ENCODE measurements at places on chromosomes 11 and 22.
A peak's percentile ranks its signal among the peaks of the same experiment; 100 is the strongest.

DNA sequence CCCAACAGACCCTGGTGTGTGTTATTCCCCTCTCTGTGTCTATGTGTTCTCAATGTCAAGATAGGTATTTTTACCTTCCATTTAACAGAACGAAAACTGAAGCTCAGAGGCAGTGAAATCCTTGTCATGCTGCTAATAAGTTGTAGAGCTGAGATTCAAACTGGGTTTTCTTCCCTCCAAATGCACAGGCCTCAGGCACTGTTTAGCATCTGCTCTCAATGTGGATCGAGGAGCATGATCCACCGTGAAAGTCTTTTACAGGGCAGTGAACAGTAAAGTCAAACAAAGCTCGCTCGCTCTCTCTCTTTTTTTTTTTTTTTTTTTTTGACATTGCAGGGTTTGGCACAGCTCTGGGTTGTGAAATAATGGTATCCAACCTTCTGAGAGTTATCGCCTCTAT lies 401.0 kb upstream of the SYN3 start:
- no peak for DNase-seq

DNA sequence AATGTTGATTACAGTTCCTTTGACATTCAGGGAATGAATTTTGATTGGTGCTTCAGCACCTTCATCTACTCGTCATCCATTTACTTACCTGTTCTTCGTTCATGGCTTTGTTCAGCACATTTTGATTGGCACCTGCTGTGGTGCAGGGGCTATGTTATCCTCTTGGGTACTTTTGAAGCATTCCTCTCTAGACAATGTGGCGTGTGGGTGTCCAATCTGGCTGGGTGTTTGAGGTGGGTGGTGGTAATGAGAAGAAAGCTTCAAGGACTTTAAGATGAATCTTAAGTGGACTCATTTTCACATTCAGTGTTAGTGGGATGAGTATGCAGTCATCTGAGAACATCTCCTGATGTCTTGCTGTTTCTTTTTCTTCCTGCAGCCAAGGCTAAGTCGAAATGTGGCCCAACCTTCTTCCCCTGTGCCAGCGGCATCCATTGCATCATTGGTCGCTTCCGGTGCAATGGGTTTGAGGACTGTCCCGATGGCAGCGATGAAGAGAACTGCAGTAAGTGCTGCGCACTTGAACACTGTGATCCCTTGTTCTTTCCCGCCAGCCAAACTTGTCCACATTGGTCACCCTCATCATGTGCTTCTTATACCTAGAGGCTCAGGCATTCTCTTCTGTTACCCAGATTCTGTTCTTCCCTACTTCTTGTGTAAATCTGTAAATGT lies 137.5 kb downstream of the LDLRAD3 start:
- no peak for DNase-seq

- no peak for DNase-seq
Observed at GRCh38 chr11:118699506-118700220, 20.2 kb upstream of the TREH start.

- DNase-seq: no peak
Observed at GRCh38 chr22:19525116-19525660, 978 bp upstream of the CLDN5 start.

- no peak for DNase-seq
Observed at GRCh38 chr11:10844356-10844755, 13.5 kb downstream of the ZBED5 start.

DNA sequence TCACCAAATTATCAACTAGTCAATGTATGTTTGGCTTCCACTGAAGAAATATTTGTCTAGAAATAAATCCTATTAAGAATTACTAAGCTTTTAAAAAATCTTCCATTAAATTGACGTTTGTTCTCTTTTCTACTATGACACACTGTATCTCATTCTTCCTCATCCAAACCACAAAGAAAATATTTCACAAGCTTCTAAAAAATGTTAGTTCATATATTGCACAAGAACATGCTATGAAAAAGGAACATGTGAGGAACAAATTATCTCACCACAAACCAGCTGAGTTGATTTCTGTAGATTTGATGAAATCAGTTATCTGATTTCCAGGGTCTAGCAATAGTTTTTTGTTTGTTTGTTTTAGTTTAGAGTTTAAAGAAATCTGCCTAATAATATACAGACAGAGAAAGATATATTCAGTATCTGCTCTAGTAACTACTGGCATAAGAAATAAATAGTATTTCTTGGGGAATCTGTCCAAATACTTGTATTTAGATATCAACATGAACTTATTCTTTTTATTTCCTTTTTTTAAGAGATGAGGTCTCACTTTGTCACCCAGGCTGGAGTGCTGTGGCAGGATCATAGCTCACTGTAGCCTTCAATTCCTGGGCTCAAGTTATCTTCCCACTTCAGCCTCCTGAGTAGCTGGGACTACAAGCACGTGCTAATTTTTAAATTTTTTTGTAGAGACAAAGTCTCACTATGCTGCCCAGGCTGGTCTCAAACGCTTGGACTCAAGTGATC lies 161.7 kb downstream of the ATG16L2 start:
- no peak for DNase-seq

- DNase-seq: no peak
Observed at GRCh38 chr11:3992964-3993363, 101.6 kb upstream of the RRM1 start.

GRCh38 chr11:355581-356458 lies 13.5 kb upstream of the B4GALNT4 start:
- peak; percentile 63 for DNase-seq

- DNase-seq: no peak
Observed at GRCh38 chr22:44709881-44710392, 7.9 kb downstream of the PRR5 start.

GRCh38 chr11:102118937-102119336 lies 8.7 kb downstream of the YAP1 start:
- no peak for DNase-seq

DNA sequence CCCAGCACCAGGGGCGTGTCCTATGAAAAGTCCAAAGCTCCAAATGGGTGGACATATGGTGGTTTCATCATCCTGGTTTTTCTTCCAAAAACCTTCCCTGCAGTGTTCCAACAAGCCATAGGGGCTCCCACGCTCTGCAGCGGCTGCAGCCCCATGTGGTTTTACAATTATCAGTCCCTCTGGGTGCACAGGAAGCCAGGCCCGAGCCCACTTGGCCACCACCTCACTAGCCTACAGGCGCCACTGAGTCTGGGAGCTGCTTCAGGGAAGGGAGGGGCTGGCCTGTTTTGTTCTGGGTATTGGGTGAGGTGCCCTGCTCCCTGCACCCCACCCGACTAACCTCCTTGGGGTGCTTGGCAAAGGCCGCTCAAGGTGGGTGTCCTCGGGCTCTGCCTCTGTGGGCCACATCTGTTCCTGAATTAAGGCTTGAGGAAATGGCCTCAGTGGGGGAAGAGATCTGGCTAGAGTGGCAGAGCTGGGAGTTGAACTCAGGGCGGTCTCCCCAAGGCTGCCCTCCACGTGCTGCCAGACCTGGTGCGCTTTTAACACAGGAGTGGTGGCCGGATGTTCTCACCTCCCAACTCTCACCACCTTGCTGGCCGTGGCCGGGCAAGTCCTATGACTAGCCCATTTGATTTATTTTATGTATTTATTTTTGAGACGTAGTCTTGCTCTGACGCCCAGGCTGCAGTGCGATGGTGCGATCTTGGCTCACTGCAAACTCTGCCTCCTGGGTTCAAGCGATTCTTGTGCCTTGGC lies 5.3 kb upstream of the CDC42BPG start:
- DNase-seq: no peak

DNA sequence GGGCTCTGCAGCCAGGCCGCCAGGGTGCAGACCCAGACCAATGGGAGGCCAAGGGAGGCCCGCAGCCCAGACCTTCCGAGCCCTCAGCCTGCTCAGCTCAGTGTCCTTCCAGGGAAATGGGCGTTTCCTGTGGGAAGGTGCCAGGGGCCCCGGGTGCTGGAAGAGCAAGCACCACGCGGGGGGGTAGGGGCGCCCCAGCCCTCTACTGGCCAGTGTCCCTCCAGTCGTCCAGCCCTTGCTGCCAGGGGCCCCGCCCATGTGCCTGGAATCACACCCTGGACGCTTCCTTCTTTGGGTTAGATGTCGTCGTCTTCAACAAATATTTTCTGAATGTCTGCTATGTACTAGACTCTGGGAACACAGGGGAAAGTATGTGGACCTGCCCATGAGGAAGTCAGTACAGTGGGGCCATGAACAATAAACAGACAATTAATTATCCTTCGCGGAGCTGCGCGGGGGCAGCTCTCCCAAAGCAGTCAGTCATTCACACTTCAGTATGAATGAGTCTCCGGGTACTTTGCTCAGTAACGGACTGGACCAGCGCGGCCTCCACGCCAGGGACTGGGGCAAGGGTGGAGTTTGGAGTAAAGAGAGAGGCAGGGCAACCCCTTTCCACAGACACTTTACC lies 60.2 kb downstream of the CDKN1C start:
- DNase-seq: no peak

DNA sequence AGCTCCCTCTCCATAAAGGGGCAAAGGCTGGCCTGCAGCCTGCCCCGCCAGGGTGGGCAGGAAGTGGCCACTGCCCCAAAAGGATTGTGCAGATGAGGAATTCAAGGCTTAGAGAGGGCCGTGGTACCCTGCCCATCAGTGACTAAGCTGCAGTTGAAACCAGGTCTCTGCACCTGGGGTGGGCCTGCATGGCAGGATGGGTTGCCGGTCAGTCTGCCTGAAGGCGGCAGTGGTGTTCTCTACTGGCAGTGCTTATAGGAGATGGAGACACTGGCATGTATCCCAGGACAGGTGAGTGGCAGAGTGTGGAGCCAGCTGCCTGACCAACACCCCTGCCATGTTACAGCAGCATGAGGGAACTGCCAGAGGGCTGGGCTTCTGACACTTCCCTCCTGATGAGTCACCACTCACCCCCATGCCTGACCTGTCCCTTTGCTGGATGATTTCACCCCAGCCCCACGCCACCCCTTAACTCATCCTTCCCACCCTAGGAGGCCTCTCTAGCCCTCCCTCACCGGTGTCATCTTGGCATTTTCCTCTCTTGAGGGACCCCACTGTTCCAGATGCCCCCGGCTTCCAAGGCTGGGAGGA lies 70.2 kb upstream of the LMO1 start:
- no peak for DNase-seq

DNA sequence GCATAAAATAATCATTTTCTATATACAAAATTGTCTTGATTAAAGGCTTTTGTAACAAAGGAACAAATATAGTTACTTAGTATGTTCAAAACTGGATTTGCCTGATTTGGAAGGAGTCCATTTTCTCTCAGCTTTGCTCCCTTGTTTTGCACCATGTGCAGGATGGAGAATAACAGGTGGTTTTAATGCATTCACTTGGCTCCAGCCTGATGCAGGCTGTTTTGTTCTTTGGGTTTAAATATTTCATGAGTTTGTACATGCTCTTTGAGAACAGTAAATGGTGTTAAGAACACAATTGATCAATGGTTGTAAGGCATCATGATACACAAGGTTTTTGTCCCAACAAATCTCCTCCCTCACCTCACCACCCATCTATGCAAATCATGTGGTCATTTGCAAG lies 886.9 kb upstream of the CCDC90B start:
- DNase-seq: no peak

GRCh38 chr22:27747396-27748221 lies 53.9 kb downstream of the MN1 start:
- DNase-seq: no peak

DNA sequence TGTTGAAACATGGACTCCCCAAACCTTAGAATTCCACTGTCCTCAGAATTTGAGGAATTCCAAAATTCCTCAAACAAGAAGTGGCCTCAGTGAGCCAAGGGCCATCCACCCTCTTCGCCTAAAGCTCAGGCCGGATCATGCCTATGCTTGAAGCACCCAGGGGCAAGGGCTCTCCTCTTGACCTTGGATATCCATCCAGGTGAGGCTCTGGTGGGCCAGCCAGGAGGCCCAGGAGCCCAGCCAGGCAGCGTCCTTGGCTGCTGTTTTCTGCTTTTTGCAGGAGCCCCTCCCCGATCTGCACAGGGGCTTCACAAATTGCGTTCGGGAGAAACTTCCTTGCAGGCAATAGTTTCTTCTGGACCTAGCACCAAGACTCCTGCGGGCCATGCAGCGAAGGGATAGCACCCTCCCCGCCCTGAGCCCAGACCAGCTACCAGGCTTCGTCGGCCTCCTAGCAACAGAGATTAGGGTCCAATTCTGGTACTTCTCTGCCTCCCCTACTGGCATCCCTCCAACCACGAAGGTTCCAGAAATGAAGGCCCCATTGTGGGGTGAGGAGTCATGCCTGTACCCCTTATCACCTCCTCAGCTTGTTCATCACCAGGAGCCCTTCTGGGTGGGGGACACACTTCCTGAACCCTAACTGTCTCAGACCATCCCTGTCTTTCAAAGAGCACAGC lies 2.0 kb downstream of the PHLDA2 start:
- DNase-seq: no peak

GRCh38 chr11:116276051-116277044 lies 496.4 kb downstream of the BUD13 start:
- DNase-seq: no peak

- DNase-seq: no peak
Observed at GRCh38 chr11:106794058-106794457, 224.2 kb downstream of the GUCY1A2 start.

- DNase-seq: peak; percentile 4
Observed at GRCh38 chr11:14969901-14970323, 2.2 kb downstream of the CALCA start.

DNA sequence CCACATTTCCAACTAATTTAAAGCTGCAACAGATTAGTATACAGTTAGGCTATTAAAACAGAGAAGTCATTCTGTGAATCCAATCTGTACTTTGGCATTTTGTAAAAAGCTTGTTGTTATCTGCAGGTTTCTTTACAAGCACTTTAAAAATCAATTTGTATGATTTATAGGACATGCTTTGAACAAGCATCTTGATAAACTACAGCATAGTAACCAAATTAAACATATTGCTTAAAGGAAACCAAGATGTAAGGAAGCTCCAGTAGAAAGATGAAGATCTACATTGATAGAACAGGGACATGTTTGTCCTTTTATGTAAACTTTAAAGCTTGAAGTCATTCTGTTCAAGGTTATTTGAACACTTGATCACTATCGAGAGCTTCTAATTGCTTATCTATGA lies 498.3 kb upstream of the CCDC90B start:
- no peak for DNase-seq

- peak; percentile 60 for DNase-seq
Observed at GRCh38 chr22:39434243-39434653, 22.6 kb upstream of the MGAT3 start.

DNA sequence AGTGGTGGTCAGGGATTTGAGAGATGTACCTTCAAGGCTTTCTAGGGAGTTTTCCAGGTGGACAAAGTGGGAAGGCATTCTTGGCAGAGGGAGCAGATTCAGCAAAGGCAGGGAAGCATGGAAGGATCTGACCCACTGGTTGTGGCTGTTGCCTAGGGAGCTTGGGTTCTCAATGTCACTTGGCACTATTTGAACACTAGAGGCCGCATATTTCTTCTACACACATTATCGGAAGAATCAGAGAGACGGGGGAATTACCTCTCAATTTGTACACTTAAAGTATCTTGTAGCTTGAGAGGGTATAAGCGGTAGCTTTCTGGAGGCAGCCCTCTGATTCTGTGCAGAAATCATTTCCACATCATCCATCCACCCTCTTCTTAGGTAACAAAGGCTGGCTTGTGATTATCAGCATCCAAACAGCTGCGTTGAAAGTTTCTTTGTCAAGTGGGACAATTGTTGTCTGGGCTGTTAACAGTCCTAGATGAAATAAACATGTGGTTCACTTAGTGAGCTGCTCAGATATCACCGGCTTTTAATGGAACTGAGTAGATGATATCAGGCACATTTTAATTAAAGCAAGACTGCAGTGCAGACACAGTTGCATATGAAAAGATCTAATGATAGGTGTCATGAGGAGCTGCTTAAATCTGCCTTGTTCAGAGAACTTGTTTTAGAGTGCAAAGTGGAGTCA lies 2.6 kb downstream of the NELL1 start:
- no peak for DNase-seq

All from hypothalamus (tissue), 51 donors.